Cardiac fibroblast (primary cell): ENCODE measurements at places on chromosomes 6 and 20.
A peak's percentile ranks its signal among the peaks of the same experiment; 100 is the strongest.

DNA sequence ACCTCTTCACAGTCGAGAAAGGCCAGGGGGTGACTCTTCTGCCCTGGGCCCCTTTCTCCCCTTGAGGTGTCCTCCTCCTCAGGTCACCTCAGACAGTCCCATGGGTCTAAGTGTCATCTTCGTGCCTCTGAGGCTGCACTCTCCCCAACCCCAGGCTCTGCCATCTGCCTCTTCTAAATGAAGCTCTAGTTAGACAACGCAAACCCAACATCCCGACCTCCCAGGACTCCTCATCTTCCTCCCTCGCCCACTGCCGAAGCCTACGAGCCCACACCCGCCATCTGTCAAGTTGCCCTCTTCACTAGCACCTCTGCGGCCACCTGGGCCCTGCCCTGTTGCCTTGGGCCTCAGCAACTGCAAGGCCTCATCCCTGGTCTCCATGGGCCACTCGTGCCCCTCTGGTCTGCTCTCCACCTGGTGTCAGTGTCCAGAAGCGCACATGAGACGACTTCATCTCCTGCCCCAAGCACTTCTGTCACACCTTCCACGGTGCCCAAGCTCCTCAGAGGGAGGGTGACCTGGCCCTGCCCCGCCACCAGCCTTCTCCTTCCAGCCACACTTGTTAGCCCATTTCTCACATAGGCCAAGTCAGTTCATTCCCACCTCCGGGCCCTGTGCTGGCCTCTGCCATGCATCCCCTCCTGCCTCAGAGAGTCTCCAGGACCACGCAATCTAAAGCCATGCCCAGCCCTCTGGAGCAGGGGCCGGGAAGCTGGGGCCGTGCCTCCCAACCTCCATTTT lies 53.8 kb downstream of the RRBP1 start:
- no peak for DNase-seq

DNA sequence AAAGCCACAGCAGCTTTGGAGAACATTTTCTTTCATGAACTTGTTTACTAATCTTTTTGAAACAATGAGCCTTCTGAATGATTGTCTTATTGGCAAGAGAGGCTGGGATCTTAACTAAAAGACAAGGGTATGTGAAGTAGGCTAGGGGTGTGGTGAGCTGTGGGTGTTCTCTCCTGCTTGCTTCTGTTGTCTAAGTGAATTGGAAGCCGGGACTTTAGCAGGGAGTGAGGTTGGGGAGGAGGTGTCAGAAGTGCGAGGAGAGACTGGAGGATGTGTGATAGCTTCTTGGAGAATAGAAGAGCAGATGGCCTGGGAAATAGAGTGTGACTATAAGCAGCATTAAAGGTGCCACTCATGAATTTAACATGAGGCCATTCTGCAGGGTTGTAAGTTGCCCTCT lies 562.8 kb downstream of the UTRN start:
- peak; percentile 31 for DNase-seq

- DNase-seq: no peak
These were observed 143.8 kb upstream of the CDYL start for GRCh38 chr6:4632421-4632820.

GRCh38 chr6:28141500-28142329 lies at the start of gene ZKSCAN8:
ZKSCAN8 (plus strand) TSS chr6:28141883; CDS start chr6:28148408, 6,525 bp downstream.
- peak; percentile 90 for DNase-seq

DNA sequence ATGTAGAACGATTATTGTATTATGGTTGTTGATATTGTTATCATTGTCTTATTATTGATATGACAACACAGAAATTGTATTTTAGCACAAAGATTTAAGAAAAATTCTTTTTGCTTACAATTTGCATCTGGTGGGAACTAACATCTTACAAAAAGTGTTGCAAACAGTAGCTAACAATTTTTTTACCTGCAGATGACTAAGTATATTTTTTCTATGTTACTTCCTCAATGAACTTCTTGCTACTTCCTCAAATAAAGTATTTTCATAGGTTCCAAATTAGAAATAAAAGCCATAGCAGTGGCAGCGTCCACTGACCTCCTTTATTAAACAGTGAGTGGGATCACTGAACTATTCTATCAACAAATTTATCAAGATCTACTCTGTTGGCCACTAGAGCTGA lies 847.0 kb downstream of the PHF3 start:
- DNase-seq: no peak

DNA sequence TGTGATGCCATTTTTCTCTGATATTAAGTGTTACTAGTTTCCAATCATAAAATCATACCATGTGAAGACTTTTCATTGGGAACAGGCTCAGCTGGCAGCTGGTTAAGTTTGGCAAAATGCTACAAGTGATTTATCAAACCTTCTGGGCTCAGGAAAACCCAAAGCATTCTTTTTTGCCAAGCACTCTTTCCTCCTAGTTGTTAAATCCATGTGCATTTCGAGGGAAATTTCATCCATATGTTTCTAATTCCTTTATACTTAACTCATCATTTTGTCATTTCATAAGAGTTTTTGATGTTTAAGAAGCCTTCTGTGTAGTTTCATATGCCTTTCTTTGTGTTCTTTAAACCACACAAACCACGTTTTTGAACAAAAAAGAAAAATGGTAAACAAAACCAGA lies 217.6 kb upstream of the PDE10A start:
- DNase-seq: no peak

DNA sequence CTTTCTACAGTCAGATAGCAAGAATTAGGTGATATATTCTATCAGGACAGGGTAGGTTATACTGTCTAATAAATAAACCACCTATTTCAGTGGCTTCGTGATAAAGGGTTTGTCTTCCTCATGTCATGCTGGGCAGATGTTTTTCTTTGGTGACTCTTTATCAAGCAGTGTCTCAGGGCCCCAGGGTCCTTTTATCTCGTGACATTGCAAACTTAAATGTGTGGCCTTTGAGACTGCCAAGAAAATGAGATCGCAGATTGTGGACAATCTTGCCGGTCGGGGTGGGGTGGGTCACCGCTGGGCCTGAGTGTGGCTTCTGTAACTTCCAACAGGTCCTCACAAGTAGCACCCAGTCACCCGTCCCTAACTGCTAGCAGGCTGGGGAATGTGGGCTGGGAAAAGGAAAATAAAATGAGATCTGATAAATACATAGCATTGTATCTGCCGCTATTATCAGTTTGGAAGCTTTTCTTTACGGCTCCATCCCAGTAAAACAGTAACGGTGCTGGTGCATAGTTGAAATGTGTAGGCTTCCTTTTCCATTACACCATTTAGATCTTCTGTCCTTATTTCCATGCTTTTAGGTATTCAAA lies 50.5 kb upstream of the BMP6 start:
- DNase-seq: no peak

- DNase-seq: peak; percentile 78
These were observed 41.7 kb upstream of the PIM1 start for GRCh38 chr6:37127961-37128862.

DNA sequence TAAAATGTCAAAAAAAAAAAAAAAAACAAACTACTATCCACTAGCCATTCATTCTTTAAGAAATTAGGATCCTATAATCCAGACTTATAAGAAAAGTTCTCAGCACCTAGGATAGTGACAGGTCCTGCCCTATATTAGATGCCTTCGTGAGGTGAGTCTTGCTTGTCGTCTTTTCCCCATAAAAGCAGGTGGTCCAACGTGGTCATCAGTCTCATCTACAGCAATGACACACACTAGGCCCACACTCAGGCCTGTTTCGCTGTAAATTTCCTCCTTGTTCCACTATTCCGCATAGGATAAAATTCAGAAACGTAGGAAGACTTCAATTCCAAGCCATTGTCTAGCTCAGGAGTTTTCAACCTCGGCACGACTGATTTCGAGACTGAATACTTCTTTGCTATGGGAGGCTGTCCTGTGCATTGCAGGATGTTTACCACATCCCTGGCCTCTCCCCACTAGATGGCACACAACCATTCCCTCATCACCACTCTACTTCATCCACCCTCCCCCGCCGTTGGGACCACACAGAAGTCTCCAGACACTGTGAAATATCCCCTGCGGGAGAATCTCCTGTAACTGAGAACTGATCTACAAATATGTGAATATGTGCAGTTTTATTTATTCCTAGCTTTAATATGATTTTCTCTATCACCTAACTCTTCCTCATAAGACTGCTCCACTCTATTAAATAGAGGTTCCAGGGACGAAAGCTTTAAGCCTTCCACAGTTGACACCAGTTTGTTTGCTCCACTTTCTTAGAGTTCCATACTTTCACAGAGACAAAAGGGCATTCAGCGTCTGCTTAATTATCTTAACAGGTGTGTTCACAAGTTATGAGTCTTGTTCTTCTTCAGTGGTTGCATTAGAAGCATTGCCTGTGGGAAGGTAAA lies 346.3 kb downstream of the BMP2 start:
- DNase-seq: peak; percentile 57

DNA sequence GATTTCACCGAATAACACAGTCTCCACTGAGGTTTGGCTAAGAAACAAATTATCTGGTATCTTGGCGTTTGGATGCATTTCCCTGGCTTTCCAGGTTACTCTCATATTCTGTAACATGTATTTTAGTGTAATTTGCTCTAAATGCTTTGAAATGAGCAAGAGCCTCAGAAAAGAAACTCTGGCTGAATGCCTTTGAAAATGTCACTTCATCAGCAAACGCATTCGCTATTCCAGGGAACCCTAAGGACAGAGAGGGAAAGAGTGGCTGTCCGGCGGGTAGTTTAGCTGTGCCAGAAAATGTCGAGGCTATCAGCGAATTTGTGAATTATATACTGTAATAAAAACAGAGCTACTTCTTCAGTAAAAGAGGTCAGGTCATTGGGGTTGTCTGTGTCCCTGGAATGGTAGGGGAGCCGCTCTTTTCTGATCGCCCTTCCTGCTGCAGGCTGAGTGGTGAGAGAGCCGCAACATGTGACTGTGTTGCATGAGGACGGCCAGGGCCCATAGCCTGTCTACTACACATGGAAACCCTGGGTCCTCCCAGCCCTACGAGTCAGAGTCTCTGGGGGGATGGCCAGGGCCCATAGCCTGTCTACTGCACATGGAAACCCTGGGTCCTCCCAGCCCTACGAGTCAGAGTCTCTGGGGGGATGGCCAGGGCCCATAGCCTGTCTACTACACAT lies 57.3 kb downstream of the SMOC2 start:
- DNase-seq: no peak

GRCh38 chr6:167046861-167047495 lies 47.8 kb downstream of the CEP43 start:
- DNase-seq: no peak

DNA sequence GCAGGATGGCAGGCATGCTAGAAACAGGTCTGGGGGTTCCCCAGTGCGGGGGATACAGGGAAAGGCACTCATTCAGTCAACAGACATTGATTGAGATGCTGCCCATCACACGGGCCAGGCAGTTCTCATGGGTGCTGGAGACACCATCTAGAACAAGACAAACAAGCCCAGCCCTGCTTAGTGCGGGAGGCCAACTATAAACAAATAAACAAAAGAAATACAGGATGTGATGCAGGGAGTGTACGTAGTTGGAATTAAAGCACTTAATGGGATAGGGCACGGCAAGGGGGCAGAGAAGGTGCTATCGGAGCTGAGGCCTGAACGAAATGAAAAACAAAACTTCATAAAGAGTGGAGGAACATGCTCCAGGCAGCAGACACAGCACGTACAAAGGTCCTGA lies 169.3 kb downstream of the PREX1 start:
- DNase-seq: no peak

DNA sequence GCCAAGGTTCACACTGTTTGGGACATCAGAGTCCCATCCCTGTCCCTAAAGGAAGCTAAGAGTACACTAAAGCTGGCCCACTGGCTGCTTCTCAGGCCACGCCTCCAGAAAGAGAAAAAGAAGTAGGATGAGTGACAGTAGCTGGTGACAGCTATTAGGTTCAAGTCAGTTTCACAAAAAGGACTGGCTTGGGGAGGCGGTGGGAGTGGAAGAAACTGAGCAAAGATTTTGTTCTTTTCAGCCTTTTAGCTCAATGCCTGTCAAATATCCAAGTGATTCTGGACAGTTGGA lies 374.7 kb downstream of the ZFAND3 start:
- DNase-seq: no peak

- DNase-seq: no peak
These were observed 58.0 kb downstream of the AHI1 start for GRCh38 chr6:135439549-135439948.

DNA sequence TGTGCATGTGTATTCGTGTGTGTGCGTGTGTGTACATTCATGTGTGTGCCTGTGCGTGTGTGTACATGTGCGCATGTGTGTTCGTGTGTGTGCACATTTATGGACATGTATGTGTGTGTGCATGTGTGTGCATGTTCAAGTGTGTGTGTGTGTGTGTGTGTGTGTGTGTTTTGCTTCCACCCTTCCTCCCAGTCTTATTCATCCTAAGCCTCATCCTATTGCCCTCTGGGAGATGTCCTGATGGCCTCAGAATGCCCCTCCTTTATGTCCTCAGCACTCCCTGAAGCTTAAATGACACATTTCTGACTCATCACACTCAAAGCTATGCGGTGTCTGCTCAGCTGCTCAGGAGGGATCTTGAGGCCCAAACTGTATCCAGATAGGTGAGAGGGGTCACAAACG lies 76.6 kb upstream of the CCDC167 start:
- no peak for DNase-seq

DNA sequence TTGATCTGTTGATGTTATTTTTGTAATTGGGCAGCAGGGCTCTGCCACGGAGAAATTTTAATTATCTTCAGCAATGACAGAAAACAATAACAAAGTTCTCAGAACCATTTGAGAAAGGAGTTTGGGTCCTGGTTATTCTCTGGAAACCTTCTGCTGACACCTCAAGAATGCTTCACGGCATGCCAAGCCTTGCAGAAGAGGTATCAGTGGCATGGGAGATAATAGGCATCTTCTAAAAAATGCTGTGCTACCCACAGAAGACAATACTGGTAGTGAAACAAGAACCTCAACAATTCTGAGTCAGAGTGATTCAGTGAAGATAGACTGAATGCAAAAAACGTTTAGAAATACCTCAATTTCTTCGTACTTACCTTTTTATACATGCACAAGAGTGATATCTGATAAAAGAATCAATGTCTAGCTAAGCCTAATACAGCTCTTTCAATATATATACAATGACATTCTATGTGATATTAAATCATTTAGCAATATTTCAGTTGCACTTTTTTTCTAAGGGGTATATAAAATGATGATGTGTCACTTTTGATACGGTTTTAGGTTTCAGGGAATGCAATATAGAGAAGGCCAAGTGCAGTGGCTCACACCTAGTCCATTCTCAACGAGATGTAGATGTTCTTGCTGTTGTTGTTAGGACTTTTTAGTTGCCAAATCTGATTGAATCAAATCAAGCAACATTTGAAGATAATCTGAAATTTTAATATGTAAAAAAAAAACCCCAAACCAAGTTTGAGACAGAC lies 110.4 kb upstream of the COL21A1 start:
- DNase-seq: peak; percentile 51

DNA sequence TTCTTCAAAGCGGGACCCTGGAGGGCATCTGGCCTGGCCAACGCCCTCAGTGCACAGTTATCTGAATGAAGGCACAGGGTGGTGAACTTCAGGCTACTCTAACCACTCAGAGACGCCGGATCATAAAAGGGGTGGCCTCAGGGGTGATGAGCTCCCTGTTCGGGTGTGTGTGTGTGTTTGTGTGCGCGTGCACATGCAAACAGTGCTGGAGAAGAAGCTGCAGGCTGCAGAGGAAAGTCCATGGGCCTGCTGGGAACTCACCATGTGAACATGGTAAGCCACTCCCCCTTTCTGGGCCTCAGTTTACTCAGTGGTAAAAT lies 42.0 kb downstream of the KIAA1755 start:
- DNase-seq: no peak

- no peak for DNase-seq
These were observed 388.8 kb downstream of the RNGTT start for GRCh38 chr6:88574651-88575050.
